ENCODE measurements at places on chromosomes 7 and 10.

- no peak for DNase-seq
Measured at GRCh38 chr7:22204312-22204711, 152.6 kb downstream of the RAPGEF5 start.

DNA sequence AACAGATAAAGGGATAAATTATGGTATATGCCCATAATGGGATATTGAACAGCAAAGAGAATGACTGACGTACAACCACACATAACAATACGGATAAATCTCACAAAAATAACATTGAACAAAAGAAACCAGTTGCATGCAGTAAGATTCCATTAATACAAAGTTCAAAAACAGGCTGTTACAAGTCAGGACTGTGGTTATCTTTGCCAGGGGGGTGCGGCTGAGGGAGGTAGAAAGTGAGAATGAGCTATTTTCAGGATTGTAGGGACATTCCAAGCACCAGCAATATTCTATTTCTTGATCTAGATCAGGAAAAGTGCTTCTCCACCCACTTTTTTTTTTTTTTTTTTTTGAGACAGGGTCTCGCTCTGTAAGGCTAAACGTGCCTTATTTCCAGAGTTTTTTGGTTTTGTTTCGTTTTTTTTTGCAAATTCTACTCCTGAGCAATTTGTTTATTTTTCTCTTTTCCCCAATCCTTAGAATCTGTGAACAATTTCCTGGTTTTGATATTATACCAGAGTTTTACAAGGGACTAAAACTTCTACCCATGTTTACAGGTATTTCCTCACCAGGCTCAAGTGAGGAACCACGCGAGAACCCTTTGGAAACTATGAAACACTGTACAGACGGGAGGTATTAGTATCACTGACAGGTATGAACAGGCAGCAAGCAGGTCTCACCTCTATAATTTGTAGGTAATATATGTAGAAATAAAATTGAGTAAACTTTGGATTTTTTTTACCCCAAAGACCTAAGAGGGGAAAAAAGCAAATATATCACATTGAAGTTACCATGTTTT lies 9.9 kb downstream of the SMURF1 start:
- no peak for DNase-seq

DNA sequence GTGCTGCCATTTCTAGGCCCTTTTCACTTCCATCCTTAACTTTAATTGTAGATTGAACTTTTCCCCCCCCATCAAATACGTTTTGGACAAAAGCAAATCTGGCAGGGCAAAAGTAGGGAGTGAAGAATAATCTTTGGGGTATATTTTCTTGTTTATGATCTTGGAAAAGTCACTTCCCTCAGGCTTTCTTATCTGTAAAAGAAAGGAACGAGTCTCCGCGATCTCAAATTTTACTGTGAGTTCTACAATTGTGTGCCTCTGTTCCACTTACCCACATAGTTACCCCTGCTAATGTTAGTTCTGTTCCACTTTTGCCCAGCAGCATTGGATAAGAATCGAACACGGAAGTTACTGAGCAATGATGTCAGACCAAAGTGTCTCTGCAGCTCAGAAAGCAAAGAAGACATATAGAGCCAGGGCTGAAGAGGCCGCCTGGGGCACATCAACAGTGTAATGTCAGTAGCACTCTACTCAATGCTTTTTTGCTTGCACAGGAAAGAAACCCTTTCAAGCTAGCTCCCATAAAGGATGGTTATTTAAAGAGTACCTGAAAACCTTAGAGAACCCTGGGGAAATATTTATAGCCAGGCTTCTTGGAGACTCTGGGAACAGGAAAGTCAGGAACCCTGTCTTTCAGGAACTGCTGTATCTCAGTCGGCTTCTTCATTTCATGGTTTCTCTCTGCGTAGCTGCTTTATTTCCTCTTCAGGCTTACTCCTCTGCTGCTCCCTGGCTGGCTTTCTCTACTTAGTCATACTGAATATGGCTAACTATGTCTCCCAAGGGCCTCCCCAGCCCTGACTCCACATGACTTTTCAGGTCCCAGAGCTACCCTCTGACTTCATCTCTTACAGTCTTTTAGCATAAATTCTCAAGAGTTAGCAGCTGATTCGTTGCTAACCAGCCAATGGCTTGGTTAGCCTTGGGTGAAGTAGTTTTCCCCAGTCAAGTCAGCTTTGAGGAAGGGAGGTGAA lies 123.7 kb upstream of the FAM3C start:
- DNase-seq, result no peak

- DNase-seq, result no peak
Measured at GRCh38 chr10:48703531-48704122, 19.0 kb downstream of the WDFY4 start.

DNA sequence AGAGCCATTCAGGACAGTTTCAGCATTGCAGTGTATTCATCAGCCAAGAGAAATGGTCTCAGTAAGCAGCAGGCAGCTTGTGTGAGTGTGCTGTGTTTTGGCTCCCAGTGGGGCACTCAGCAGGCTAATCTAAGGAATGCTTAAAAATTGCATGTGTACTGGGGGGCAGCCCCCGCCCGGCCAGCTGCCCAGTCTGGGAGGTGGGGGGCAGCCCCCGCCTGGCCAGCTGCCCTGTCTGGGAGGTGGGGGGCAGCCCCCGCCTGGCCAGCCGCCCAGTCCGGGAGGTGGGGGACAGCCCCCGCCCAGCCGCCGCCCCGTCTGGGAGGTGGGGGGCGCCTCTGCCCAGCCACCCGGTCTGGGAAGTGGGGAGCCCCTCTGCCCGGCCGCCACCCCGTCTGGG lies 116.2 kb downstream of the GRID1 start:
- DNase-seq, result no peak

DNA sequence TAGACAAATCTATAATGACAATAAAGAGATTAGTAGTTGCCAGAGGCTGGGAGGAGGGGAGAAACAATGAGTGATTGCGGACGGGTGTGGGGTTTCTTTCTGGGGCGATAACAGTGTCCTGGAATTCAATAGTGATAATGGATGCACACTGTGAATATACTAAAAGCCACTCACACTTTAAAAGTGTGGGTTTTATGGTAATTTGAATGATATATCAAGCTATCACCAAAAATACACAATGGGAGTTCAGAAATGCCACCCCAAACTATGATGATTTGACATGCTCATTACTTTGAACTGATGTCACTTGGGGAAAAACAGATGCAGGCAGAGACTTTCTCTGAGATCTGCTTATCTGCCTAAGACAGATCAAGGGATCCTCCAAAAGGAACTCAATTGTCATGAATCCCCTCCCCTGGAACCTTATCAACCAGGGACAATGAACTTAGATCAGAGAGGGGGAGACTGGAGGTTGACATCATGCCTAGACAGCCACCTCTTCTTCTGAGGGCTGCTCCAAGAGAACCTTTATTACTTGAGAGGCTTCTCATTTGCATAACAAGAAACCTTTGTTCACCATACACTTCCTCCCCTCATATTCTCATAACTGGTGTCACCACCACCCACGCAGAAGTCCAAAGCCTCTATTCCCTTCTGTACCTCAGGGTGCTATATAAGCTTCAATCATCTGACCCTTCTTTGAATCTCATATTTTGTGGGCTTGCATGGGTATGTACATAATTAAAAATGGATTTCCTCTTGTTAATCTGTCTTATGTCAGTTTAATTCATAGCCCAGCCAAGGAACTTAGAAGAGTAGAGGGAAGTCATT lies 14.8 kb upstream of the ZC3HAV1 start:
- no peak for DNase-seq

- no peak for DNase-seq
Measured at GRCh38 chr7:1569440-1569832, 396 bp downstream of the PSMG3 start.

DNA sequence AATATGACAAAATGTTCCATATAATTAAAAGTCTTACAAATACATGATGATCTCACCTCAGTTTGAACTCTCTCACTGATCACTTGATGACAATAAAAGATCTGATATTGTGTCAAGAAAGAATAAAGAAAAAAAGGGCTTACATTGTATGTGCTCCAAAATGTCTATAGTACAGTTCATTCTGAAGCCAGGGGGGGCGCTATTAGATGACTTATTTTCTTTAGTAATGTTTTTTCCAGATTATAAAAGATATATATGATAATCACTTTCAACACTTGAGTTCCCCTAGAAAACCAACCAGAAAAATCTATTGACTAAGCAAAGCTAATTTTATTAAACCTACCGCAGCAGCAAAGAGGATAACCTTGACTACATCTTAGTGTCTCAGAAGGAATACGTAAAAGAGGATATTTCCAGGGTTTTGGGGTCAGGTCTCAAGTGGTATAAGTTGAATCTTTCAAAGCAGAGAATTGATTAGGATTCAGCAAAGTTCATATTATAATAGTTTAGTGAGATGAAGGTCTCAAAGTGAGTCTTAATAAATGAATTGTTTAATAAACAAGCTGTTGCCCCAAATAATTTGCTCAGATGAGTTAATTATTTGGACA lies 55.8 kb downstream of the PTN start:
- no peak for DNase-seq

DNA sequence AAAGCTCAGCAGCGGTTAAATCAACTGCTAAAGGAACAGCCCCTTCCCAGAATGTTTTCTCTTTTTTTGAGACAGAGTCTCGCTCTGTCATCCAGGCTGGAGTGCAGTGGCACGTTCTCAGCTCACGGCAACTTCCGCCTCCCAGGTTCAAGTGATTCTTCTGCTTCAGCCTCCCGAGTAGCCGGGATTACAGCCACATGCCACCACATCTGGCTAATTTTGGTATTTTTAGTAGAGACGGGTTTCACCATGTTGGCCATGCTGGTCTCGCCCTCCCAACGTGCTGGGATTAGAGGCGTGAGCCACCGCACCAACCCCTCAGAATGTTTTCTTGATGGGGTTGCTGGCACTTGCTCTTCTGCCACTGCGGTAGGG lies 59.8 kb upstream of the IL6 start:
- DNase-seq, result no peak

GRCh38 chr7:74403521-74404387 lies 50.0 kb upstream of the GTF2IRD1 start:
- no peak for DNase-seq

GRCh38 chr7:120927454-120928103 lies 23.0 kb upstream of the ING3 start:
- no peak for DNase-seq

GRCh38 chr7:27868131-27868550 lies 128.2 kb downstream of the TAX1BP1 start:
- no peak for DNase-seq

DNA sequence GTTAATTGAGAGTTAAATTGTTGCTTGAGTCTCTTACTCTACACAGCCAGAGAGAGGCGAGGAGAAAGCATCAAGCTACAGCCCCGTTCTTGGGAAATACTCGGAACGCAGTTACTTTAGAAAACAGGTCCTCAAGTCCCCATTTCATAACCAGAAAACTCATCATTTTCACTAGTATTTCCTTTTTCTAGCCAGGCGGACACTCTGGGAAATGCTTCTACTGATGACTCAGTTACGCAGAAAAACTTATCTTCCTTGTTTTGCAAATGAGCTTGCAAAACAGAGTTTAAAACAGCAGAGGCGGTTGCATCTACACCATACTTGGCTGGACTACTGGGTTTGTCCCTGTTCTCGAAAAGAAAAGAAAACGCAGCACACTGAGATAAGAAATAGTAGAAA lies 111.4 kb upstream of the FGFR2 start:
- DNase-seq, result no peak

GRCh38 chr7:57646901-57647246 lies 196.9 kb downstream of the ZNF716 start:
- peak; percentile 3 for DNase-seq

DNA sequence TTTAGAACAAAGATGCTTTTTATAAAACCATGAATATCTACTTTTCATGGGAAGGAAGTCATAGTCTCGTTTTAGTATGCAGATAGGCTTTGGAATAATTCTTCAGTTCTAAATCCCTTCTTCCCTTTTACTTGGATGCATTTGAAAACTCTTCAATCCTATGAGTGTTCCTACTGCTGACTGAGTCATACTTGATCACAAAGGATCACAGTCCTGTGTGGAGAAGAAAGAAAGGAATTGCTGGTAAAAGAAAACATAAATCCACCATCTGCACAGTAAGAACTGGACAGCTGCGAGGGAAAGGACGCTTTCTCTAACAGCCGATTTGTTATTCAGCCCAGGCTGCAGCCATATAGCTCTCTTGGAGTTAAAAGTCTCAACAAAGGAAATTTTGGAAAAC lies 209.9 kb downstream of the SEMA3E start:
- DNase-seq, result no peak

DNA sequence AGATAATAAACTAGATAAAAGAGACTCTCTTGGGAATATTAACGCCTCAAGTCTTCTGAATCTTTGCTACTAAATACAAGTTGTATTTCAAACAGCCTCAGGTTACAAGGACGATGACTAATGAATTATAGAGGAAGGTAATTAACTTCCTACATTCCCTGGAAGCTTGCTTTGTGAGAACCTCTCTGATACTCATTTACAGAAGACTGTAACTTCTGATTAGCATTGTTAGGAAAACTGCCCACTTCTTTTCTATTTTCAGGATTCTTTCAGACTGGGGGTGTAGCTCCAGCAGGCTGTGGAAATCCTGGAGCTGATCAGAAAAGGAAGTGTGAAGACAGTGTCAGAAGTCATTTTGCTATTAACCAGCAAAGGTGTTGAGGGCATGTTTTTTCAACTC lies 316.7 kb upstream of the NPSR1 start:
- no peak for DNase-seq

DNA sequence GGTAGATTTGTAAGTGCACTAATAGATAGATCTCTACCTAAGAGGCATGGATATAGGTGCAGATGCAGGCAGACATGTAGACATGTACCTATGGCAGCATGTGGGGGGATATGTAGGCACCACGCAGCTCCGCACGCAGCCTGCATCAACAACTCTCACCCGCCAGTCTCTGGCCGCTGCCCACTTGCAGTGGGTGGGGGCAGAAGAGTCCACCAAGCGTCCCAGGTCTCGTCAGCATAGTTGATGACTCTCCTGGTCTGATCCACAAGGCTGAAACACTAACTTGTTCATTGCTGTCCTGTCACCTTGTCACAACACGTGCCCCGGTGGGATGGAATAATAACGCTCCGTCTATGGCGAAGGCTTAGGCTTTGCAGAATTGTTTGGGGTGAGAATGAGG lies 252.0 kb downstream of the ADARB2 start:
- no peak for DNase-seq

DNA sequence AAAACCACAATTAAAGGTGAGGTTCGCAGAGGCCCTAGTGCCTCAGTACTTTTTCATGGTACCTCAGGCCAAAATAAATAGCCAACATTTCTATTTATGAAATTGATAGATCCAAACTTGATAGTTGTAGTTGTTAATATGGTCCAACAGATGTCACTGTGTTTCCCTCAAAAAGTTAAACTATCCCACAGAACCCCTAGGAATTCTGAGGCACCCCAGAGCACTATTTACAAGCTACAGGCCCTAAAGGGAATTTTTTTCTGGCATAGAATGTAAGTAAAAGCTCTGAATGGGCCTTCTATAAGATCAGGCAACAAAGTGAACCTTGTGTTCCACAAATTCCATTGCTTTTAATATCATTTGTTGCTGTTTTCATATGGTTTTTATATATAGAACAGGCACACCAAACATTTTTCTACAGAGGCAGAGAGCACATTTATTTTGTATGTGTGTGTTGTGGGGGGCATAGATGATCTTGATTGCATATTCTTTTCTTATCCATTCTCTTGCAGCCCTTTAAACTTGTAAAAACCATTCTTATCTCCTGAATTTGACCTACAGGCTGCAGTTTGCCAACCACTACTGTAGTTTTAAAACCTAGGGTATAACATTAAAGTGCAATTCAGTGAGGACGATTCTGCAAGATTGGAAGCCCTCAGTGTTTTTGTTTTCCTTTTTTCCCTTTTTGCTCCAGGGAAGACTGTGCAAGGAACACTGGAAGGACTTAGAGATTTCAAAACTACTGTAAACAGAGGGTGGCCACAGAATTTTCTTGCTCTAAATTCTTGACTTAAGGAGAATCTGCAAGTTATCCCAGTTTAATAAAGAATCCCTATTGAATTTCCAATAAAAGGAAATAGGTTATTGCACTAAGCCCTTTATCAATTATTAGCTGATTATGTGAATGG lies 3.5 kb upstream of the ARL4A start:
- DNase-seq, result no peak
